Vagina (tissue), 2 donors: ENCODE measurements at places on chromosomes 5 and 9. TPM values are rescaled to one million over a fixed set of nuclear protein-coding genes. Genes with fewer than 3 reads are reported as not detected.

DNA sequence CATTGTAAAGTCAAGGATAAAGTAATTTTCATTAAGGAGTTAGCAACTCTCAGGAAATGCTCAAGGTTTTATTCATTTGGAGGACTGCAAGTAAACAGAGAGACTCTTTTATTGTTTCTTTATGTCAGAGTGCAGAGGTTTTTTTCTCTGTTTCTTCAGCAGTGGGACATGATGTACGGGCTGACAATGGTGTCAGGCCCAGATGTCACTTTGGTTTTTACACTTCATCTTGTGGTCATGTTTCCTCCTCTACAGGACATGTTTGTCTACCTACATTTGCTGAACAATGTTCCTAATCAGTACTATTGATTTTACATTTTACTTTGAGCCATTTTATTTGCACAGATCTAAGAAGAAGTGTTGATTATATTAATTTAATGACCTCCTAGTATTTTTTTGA lies 72.8 kb upstream of the PARP8 start:
- peaks cover 5% of the 10 kb centered on the region for H3K4me1 ChIP-seq
- H3K27ac ChIP-seq: no peak overlapping the region
- no peak overlapping the region for H3K4me3 ChIP-seq
- H3K27me3 ChIP-seq: no peaks in the 10 kb centered on the region

Gene CDKN2B-AS1
- 5.9 TPM for total RNA-seq

Gene LMNB1
- total RNA-seq: 20.9 TPM

DNA sequence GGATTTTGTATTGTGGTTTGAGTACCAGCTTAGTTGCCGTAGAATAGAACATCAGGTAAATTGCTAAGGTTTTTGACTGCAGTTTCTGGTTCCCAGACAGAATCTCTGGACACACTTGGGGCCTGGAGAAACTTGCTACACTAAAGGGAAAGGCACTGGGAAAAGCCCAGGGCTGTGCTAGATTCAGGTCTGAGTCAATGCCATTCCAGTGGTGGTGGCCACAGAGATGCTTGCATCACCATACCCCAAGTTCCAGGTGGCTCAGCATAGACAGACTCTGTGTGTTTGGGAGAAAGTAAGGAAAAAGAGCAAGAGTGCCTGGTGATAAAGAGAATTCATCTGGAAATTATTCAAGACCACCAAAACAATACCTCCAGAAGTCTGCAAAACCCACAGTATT lies 120.6 kb downstream of the HMHB1 start:
- H3K4me3 ChIP-seq: no peak overlapping the region
- no peaks in the 10 kb centered on the region for H3K27me3 ChIP-seq
- DNase-seq: no peak
- H3K4me1 ChIP-seq: no peaks in the 10 kb centered on the region
- no peaks in the 10 kb centered on the region for H3K36me3 ChIP-seq
